Umbilical cord (tissue), 2 donors: ENCODE measurements at places on chromosomes 2 and 18. TPM values are rescaled to one million over a fixed set of nuclear protein-coding genes. Genes with fewer than 3 reads are reported as not detected.

The LCT gene
- 1.7 TPM for total RNA-seq

The NDC80 gene
- 6.3 TPM for total RNA-seq

The CROCC2 gene
- 3.1 TPM for total RNA-seq

The SLC40A1 gene
- 133 TPM for total RNA-seq

The RTTN gene
- total RNA-seq: 53.2 TPM

The PARD6G gene
- total RNA-seq: 12.8 TPM

The ALK gene
- 1.2 TPM for total RNA-seq

The USP40 gene
- 33.2 TPM for total RNA-seq

The LRRTM1 gene
- 1.4 TPM for total RNA-seq

The SLC5A7 gene
- 5.3 TPM for total RNA-seq

The SERPINB13 gene
- total RNA-seq: 8.7 TPM

The ZNF892 gene
- total RNA-seq: 21.2 TPM

The CCDC74B gene
- total RNA-seq: 1.7 TPM

The CHPF gene
- total RNA-seq: 132 TPM

The ECEL1 gene
- 3.9 TPM for total RNA-seq

The AMER3 gene
- total RNA-seq: 1.2 TPM

The PROM2 gene
- 2.4 TPM for total RNA-seq

The LOXL3 gene
- 68.1 TPM for total RNA-seq

The LOXHD1 gene
- total RNA-seq: not detected

The DPY30 gene
- total RNA-seq: 39.2 TPM

The REEP1 gene
- total RNA-seq: 4.1 TPM

The TGFA gene
- 5.8 TPM for total RNA-seq

The GPR35 gene
- 3.1 TPM for total RNA-seq

The GREB1L gene
- 14.9 TPM for total RNA-seq

The CYRIA gene
- 7.2 TPM for total RNA-seq

The TCF23 gene
- 1.7 TPM for total RNA-seq

The SULT1C2 gene
- total RNA-seq: 6.5 TPM

The GALM gene
- total RNA-seq: 15.4 TPM

The DSG1 gene
- total RNA-seq: 26.5 TPM

The GNLY gene
- 2.2 TPM for total RNA-seq

The C2orf66 gene
- 0.48 TPM for total RNA-seq

The TGFBRAP1 gene
- total RNA-seq: 20.5 TPM

The HOXD12 gene
- total RNA-seq: 1.9 TPM

The TMEM131 gene
- total RNA-seq: 29.9 TPM

The PIK3C3 gene
- 83.8 TPM for total RNA-seq

The GPR75 gene
- 0.72 TPM for total RNA-seq

The ANKAR gene
- total RNA-seq: 30.6 TPM

The SMAD7 gene
- 54.4 TPM for total RNA-seq

The PAIP2B gene
- 6.3 TPM for total RNA-seq

The TANC1 gene
- total RNA-seq: 30.3 TPM

The SLC9A4 gene
- total RNA-seq: 1.2 TPM

The VAMP5 gene
- 20.0 TPM for total RNA-seq

The TUBA4B gene
- 0.72 TPM for total RNA-seq

The NBAS gene
- 116 TPM for total RNA-seq

The NCKAP5 gene
- total RNA-seq: 7.9 TPM

The C2orf78 gene
- 1.7 TPM for total RNA-seq

The ST8SIA5 gene
- 3.6 TPM for total RNA-seq

The LIMS4 gene
- 10.8 TPM for total RNA-seq

The SP140 gene
- total RNA-seq: 8.2 TPM

The PSMA8 gene
- 6.3 TPM for total RNA-seq

The DTNB gene
- 55.4 TPM for total RNA-seq

The DSEL gene
- 14.9 TPM for total RNA-seq

The INHA gene
- not detected for total RNA-seq

The STPG4 gene
- total RNA-seq: 8.4 TPM

The POTEJ gene
- 0.24 TPM for total RNA-seq

The MC4R gene
- 4.1 TPM for total RNA-seq

The SCG2 gene
- total RNA-seq: 90.3 TPM

The CPO gene
- total RNA-seq: not detected

The CRACDL gene
- 1.9 TPM for total RNA-seq
